Right lobe of liver (tissue), 6 donors: ENCODE measurements at places on chromosomes 6 and 20. TPM values are rescaled to one million over a fixed set of nuclear protein-coding genes. Genes with fewer than 3 reads are reported as not detected.

DNA sequence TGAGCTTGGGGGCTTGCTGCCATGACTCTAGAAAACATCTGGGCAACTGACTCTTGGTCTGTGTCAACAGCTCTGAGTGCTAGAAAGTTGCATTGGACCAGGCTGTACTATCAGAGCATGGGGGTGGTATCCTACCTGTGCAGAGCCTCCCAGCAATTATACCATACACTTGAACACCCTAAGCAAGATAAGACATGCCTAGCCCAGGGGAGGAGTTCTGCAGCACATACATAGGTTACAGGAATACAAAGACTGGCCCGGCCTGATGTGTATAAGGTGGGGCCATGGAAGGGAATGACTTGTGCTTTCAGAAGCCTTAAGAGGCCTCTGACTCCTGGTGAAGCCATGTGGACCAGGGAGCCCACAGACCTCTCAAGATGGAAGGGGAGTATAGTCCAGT, 11.4 kb upstream of the MOCS1 start:
- DNase-seq: no peak

DNA sequence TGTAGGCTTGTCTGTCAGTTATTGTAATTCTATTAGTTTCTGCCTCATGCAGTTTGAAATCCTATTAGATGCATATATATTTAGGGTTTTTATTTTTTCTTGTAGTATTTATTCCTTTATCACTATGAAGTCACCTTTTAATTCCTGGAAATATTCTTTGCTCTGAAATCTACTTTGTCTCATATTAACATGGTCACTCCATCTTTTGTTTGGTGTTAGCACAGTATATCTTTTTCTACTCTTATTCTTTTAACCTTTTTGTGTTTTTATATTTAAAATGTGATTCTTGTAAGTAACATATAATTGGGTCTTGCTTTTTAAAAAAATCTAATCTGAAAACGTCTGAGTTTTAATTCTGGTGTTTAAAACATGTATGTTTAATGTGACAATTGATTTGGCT, 121.6 kb downstream of the GJA10 start:
- no peak for DNase-seq

GRCh38 chr6:145721144-145721543, 14.2 kb downstream of the EPM2A start:
- DNase-seq: no peak

DNA sequence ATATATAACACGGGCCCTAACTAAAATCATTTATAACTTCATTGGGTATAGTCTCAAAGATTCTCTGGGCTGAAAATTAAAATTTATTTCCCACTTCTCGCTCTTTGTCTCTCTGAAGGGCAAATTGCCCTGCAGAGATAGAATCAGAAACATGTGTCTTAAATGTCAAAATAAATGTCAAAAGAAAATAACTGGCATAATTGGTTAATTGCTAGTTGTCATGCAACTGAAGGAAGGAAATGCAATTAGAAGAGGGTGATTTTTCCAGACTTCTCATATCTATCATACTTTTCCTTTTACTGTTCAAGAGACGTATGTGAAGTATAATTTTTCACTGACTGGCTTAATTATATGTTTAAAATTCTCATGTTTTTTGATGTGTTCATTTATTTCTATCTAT, 80.3 kb upstream of the HMGCLL1 start:
- DNase-seq: no peak

DNA sequence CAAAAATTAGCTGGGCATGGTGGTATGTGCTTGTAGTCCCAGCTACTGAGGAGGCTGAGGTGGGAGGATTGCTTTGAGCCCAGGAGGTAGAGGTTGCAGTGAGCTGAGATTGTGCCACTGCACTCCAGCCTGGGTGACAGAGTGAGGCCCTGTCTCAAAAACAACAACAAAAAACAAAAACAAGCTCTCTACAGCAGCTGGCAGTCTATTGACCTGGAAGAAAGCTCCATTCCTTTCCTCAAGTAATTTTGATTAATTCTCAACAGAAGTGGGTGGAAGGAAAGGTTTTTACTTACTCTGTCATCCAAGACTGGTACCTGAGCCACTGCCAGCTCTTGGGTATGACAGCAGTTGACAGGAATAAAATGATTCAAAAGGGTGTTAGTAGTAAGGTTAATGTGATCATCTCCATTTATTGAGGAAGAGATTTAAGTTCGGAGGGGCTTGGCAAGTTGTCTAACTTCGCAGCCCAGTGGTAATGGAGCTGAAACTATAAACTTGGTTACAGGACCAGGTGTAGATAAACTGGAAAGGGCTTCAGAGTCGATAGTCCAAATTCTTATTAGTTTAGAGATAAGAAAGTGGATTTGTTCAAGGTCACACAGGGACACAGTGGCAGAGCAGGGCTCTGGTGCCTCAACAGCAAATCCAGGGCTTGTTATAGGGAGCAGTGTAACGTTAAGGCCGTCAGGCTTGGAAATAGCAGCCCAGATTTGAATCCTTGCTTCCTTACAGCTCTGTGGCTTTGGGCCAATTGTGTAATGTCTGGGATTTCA, 14.8 kb downstream of the SRSF3 start:
- DNase-seq: peak; percentile 56

Gene IMPG1
- total RNA-seq: not detected

Gene OR2H1
- total RNA-seq: not detected

Gene PRRT1
- total RNA-seq: 0.23 TPM
